Activated CD8-positive, alpha-beta memory T cell treated with anti-CD3 and anti-CD28 coated beads for 48 hours (primary cell): ENCODE measurements at places on chromosomes 5 and 9.
A peak's percentile ranks its signal among the peaks of the same experiment; 100 is the strongest.

GRCh38 chr9:126373241-126373640, 46.6 kb downstream of the MVB12B start:
- DNase-seq = no peak

GRCh38 chr5:168192120-168192519, 99.3 kb upstream of the WWC1 start:
- no peak for DNase-seq

DNA sequence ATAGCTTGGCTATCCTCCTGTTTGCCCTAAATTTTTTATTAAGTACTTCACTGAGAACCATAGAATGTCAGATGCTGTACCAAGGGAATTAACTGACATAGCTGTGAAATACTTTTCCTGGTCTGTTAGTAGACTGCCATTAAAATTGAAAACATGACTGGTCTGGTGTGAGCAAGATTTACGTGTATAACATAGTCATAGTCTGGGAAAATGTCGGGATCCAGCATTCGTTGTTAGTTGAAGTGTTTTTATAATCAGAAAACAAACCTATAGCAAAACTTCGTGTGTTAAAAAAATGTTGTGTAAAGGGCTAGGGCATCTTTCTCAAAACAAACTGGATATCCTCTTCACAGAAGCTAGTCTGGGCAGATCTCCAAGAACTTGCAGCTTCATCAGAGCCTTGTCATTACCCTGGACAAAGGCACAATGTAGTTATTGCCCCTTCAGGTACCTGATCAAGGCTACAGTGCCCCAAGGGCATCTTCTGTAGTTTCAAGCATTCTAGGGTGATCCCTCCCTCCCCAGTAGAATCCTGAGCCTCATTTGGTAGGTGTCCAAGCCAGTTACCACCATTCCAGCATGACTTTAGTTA, 454.2 kb upstream of the SGCD start:
- no peak for DNase-seq

DNA sequence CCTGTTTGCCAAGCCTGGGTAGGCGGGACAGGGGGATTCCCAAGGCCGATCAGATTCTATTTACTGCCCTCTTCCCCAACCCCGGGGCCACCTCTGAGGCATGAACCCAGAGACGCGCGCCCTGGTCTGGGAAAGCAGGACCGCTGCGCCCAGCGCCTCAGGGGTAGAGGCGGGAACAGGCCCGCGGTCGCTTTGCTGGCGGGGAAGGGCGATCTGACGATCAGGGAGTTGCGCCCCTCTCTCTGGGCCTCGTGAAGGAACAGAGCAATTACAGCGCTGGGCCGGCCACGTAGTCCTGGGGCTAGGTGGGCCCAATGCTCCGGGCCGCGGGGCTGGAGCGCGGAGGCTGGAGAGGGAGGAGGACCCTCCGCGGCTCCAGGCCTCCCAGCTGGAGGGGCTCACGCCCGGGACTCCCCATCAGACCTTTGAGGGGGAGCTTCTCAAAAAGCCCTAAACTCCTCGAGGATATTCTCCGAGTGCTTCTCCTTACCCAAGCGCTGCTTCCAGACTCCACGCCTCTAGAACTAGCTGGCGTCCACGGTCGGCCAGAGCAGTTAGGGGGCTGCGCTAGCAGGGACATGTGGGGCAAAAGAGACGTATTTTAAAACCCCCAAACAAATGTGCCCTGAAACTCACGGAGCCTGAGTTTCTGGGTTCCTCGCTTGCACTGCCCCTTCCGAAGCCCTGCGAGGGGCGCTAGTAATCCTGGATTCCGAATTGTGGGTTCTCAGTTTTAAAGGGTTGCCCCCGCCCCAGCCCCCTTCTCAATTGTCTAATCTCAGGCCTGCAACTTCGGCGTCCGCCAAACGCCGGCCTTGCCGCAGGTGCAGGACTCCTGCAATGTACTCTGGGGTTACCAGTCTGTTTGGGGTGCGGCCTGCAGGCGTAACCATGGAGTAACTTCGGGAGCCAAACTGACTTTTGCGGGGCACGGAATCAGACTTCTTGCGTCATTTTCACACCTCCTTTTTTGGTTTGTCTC, 57.6 kb downstream of the TMEM174 start:
- DNase-seq = no peak

DNA sequence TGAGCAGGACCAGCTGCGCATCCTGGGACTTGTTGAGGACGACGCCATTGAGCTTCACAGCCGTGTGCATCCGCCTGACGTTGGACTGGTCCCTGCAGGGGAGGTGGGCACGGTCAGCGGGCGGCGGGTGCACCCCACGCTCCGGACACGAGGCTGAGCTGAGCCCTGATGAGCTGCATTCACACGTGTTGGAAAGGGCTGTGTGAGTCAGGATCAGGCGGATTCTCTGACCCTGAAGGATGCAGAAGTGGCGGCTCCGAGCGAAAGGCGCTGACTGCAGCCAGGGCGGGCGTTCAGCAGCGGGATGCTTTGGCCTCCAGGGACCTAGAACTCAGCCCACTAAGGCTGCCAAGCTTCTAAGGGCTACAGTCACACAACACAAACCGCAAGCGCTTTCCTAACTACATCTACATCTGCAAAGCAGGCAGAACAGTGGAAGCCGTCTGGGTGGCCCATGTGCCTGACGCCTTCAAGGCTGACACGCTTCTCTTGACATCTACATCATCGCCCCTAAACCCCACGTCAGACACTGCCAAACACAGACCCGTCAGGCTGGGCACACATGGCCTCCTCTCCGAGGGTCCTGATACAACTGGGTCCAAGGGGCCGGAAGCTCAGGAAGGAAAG, 44.9 kb downstream of the NKD2 start:
- DNase-seq = no peak

DNA sequence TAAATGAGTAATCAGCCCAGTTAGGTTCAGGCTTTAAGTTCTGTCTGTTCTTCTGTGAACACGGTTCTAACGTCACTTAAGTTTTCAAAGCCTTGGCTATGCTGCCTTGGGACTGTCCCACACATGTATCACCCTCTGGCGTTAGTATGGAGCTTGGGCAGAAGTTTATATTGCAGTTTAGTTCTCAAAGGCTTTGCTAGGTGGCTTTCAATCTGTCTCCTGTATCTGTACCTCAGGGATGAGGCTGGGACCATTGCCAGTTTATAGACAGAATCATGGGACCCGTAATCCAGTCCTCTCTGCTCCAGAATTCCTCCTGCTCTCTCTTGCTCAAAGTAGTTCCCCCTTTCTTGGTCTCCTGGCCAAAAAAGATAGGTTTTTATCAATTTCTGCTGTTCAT, 12.1 kb downstream of the C9orf40 start:
- DNase-seq = no peak

DNA sequence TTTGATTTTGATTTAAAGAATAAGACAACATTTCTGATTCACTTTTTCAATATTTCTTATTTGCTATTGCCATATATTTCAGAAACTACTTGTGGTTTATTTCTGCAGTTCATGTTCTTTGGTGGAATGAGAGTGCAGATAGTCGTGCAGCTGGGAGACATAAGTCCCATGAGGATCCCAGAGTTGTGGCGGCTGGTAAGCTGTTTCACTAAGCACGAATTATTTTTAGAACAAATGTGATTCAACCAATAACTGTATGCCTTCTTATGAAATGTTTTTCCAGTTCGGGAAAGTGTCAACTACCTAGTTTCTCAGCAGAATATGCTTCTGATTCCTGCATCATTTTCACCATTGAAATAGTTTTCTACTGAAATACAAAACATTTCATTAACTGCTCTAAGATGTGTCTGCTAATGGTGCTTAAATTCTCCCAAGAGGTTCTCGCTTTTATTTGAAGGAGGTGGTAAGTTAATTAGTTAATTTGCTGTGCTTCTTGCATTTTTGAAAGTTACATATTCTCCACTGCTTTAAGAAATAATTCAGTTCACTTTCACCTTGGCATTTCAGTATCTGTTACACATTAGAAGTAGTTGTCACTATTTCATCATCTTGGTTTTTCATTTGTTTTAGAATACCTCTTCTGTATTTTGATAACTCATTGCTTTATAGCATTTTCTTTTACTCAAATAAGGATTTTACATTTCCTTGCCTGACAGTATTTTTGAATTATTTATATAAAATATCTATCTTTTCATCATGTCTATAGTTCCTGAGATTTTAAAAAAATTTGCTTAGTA, 9.0 kb downstream of the NIPSNAP3B start:
- DNase-seq = no peak

DNA sequence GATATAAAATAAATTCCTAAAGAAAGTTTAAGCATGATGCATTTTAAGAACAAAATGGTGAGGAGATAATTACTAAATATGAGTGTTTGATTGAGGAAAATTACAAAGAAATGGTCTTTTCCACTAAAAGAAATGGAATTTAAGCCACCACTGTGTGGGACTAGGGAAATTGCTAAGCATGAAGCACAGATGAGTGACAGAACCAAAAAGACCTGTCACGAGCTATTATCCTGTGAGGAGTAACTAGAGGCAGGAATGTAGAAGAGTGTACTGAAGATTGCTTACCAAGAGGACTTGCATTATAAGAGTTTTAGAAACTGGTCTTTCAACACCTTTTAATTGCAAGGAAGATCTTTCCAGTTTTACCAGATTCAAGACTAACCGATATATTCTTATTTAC, 193.6 kb upstream of the PRR16 start:
- DNase-seq = no peak

GRCh38 chr5:131423056-131423455, 159.2 kb downstream of the CDC42SE2 start:
- DNase-seq = no peak

DNA sequence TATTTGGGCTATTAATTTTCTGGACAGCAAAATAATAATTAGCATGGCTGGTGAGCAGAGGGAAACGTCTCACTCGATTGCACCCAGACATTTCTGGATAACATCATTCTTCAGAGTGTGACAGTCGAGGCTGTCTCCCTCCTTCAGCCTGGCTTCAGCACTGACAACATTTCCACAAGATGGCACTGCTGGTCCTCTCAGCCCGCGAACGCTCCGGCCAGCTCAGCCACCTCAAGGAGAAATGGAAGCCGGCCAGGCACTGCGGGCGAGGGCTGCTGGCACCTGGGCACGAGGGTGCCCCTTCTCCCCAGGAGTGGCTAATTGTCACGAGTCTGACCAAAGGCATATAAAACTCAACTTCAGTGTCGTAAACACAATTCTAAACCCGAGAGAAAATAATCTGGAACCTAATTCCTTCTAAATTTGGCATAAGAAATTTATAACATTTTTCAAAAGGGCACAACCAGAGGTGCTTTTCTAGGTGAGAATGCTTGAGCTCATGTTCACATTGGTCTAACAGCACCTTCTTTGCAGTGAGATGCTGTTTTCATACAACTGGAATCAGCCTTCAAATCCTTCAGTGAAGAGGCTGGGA, 65.9 kb downstream of the DAP start:
- DNase-seq = no peak

DNA sequence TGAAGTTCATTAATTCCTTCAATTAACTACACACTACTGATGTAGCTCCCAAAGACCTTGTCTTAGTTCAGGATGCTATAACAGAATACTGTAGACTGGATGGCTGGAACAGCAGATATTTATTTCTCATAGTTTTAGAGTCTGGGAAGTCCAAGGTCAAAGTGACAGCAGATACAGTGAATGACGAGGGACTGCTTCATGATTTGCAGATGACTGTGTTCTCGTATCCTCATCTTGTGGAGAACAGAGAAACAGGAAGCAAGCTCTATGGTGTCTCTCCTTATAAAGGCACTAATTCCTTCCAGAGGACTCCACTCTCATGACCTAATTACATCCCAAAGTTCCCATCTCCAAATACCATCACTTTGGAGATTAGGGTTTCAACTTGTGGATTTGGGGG, 65.6 kb upstream of the MAP1B start:
- DNase-seq = no peak

DNA sequence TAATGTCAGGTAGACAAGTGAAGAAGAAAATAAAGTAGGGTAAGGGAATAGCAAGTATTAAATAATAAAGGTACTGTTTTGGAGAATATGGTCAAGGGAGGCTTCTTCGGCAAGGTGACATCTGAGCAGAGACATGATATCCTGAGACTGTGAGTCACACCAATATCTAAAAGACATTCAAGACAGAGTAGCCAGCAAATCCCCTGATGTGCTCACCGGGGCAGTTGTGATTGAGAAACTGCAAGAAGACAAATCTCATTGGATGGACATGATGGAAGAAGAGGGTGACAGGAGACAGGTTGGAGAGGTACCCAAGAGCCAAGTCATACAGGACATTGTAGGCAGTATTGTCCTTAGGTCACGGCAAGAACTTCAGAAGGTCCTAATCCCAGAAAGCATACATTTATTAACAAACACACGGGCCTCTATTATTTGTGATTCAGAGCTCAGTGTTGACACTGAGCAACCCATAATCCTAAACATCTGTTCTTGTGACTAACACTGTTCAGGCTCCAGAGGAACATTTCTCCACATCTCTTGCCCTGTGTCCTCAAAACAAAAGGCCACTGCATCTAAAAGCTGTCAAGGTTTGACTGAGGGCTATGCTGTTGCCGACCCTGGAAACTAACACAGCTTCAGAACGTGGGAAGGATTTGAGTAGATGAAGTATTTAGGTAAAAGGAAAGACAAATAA, 258.7 kb upstream of the CLINT1 start:
- DNase-seq = no peak

DNA sequence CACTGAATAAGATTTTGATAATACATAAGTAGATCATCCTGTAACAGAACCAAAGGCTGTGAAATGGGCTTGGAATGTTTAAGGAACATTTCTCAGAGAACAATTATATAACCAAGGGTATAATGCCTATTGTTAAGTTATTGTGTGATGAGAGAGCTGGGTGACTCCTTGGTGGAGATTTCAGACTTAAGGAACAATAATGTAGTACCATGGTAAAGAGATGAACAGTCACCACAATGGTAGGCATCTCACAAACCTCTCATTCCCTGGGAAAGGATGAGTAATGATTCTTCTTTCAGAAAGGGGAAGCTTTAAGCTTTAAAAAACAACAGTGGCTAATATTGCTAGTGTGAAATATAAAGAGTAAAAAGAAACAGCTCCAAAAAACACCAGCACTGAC, 147.4 kb downstream of the TRIM36 start:
- no peak for DNase-seq

- DNase-seq = no peak
Measured at GRCh38 chr5:108560581-108560980, 178.7 kb upstream of the FBXL17 start.

DNA sequence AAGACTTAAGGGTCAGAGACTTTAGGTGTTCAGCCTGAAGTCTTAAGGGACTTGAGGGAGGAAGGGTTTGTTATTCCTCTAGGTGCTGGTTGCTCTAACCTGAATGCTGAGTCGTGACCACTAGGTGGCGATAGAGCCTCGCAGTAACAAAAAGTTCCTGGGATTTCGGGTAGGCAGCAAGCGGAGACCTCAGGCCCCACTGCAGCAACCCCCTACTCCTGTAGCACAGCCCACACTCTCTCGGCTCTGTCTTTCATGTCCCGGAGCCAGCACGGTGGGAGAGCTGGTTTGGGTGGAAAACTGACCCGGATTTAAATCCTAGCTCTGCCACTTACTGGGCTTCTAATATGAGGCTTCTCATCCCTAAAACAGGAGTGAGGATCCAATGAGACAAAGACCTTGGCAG, 100.3 kb upstream of the PANK3 start:
- DNase-seq = peak; percentile 45

- no peak for DNase-seq
Measured at GRCh38 chr5:57332361-57332760, 150.2 kb downstream of the ACTBL2 start.

- DNase-seq = no peak
Measured at GRCh38 chr5:79474367-79475151, 39.4 kb downstream of the HOMER1 start.
